ENCODE measurements at places on chromosomes 2 and 18. TPM values are rescaled to one million over a fixed set of nuclear protein-coding genes. Genes with fewer than 3 reads are reported as not detected.
A peak's percentile ranks its signal among the peaks of the same experiment; 100 is the strongest.

The B3GNT7 gene
- total RNA-seq: 1.7 TPM

GRCh38 chr2:181992776-181993175, 7.1 kb downstream of the PPP1R1C start:
- H3K36me3 ChIP-seq: no peaks in the 10 kb centered on the region
- no peak overlapping the region for H3K27ac ChIP-seq
- H3K4me3 ChIP-seq: no peak overlapping the region
- H3K4me1 ChIP-seq: no peaks in the 10 kb centered on the region

DNA sequence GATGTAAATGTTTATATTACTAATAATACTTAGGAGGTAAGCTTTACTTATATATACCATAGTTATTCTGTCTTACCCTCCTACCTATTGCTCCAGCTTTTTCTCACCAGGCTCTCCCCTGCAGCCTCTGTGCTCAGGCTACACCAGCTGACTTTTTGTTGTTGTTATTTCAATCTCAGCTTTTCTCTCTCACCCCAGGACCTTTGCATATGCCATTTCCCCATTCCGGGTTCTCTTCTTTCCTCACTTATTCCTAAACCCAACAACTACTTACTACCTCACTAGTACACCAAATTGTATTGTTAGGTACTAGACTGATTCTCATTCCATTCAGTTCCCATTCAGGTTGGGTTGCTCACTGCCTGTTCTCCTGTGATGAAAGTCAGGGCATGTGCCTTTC, 156.2 kb upstream of the BOD1L2 start:
- no peaks in the 10 kb centered on the region for H3K36me3 ChIP-seq
- H3K4me1 ChIP-seq: no peaks in the 10 kb centered on the region
- no peak overlapping the region for H3K27ac ChIP-seq
- H3K27me3 ChIP-seq: no peaks in the 10 kb centered on the region
- H3K4me3 ChIP-seq: no peak overlapping the region

GRCh38 chr2:127085317-127085681, 21.7 kb downstream of the BIN1 start:
- H3K27me3 ChIP-seq: no peaks in the 10 kb centered on the region
- H3K4me3 ChIP-seq: no peak overlapping the region
- peaks cover 45% of the 10 kb centered on the region for H3K4me1 ChIP-seq
- DNase-seq: no peak
- H3K36me3 ChIP-seq: no peaks in the 10 kb centered on the region
- peak overlapping the region; percentile 90 for H3K27ac ChIP-seq

The ASPRV1 gene
- 4.4 TPM for total RNA-seq

The CD28 gene
- total RNA-seq: 7.4 TPM

GRCh38 chr18:58838165-58838860, 26.4 kb upstream of the ZNF532 start:
- no peaks in the 10 kb centered on the region for H3K4me1 ChIP-seq
- no peak overlapping the region for H3K27ac ChIP-seq
- H3K27me3 ChIP-seq: no peaks in the 10 kb centered on the region
- DNase-seq: no peak
- H3K4me3 ChIP-seq: no peak overlapping the region

DNA sequence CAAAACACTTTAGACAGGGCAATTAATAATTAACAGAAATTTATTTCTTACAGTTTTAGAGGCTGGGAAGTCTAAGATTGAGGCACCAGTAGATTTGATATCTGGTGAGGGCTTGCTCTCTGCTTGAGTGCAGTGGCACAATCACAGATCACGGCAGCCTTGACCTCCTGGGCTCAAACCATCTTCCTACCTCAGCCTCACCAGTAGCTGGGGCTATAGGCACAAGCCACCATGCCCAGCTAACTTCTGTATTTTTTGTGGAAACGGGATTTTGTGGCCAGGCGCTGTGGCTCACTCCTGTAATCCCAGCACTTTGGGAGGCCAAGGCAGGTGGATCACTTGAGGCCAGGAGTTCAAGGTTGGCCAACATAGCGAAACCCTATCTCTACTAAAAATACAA, 29.0 kb upstream of the ACVR1 start:
- H3K27me3 ChIP-seq: no peaks in the 10 kb centered on the region
- no peaks in the 10 kb centered on the region for H3K4me1 ChIP-seq
- no peak overlapping the region for H3K4me3 ChIP-seq
- H3K36me3 ChIP-seq: no peaks in the 10 kb centered on the region
- no peak overlapping the region for H3K27ac ChIP-seq
- no peak for DNase-seq

The UGT1A5 gene
- not detected for total RNA-seq

The KCNIP3 gene
- total RNA-seq: 16.4 TPM

GRCh38 chr2:136126021-136126420, 8.1 kb upstream of the CXCR4 start:
- H3K36me3 ChIP-seq: no peaks in the 10 kb centered on the region
- no peak for DNase-seq
- H3K27ac ChIP-seq: no peak overlapping the region
- H3K4me3 ChIP-seq: no peak overlapping the region
- no peaks in the 10 kb centered on the region for H3K4me1 ChIP-seq

DNA sequence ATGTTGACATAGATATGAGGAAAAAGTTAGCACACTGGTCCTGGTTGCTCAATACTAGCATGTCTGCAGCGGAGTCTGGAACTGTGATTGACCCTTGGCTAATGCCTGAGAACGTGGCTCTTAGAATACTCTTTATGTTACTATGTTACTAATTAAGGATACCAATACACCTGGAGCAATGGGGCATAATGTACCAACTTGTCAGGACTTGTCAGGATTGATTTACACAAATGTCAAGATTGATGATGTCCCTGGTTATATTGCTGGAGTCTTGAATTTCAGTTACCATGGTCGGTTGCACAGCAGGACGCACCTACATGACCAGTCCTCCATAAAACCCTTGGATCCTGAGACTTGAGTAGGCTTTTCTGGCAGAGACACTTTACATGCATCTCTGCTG, 810.9 kb downstream of the CPS1 start:
- no peak overlapping the region for H3K4me3 ChIP-seq
- no peak for DNase-seq
- no peaks in the 10 kb centered on the region for H3K4me1 ChIP-seq

DNA sequence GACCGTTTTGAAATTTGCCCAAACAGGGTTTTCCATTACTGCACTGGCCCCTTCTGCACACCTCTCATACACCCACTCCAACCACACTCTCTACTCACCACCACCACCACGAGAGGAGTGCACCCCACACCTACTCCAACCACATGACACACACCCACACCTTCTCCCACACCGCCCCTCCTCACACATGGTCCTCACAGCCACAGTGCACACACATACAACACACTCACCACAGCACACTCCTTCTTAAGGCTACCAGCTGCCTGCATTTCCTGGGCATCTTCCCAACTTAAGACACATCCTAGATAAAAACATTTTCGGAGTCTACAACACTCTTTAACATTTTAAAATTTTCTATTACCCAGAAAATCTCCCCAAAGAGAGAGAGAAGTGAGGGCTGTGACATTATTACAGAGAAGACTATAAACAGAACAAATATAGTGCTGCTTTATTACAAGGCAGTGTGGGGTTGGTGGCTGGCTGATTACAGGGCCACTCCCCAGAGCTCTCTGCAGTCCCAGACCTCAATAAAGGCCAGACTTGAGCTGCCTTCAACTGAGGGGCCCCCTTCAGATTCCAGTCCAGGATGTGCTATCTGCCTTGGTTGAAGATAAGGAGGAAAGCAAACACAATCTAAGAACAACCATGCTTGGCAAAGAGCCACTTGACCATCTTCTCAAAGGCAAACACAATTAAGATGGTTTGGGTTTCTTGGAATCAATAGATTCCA, 36.1 kb downstream of the NHEJ1 start:
- H3K4me3 ChIP-seq: no peak overlapping the region
- DNase-seq: no peak
- peaks cover 4% of the 10 kb centered on the region for H3K4me1 ChIP-seq
- no peaks in the 10 kb centered on the region for H3K27me3 ChIP-seq

The GPR45 gene
- total RNA-seq: not detected

DNA sequence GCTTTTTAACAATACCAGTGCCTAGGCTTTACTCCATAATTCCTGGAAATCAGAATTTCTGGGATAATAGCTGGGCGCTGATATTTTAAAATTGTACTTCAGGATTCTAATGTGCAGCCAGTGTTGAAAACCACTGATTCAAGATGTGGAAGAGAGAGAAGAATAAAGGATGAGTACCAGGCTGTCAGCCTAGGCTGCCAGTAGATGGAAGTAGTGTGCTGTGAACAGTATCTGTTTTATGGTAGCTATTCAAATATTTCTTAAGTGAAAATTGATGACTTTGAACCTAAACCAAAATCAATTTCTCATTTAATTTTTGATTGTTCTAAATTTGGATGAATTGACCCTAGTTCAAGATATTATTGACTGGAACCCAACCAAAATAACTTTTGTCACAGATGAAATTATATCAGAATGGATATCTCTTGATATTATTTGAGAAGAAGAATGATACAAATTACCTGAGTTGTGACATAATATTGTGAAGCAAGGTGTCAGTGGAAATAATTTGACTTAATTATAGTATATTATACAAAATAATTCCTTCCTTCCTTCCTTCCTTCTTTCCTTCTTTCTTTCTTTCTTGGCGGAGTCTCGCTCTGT, 88.0 kb downstream of the COMMD1 start:
- H3K4me1 ChIP-seq: no peaks in the 10 kb centered on the region
- no peaks in the 10 kb centered on the region for H3K36me3 ChIP-seq
- no peak overlapping the region for H3K27ac ChIP-seq

- H3K27ac ChIP-seq: no peak overlapping the region
- H3K27me3 ChIP-seq: no peaks in the 10 kb centered on the region
- no peaks in the 10 kb centered on the region for H3K4me1 ChIP-seq
- no peaks in the 10 kb centered on the region for H3K36me3 ChIP-seq
These were observed 65.3 kb downstream of the ALK start for GRCh38 chr2:29855924-29856639.

- H3K36me3 ChIP-seq: no peaks in the 10 kb centered on the region
- no peak overlapping the region for H3K27ac ChIP-seq
- no peak overlapping the region for H3K4me3 ChIP-seq
- no peaks in the 10 kb centered on the region for H3K27me3 ChIP-seq
These were observed 224.2 kb downstream of the NUP35 start for GRCh38 chr2:183348492-183348891.

The MARS2 gene
- total RNA-seq: 8.0 TPM

DNA sequence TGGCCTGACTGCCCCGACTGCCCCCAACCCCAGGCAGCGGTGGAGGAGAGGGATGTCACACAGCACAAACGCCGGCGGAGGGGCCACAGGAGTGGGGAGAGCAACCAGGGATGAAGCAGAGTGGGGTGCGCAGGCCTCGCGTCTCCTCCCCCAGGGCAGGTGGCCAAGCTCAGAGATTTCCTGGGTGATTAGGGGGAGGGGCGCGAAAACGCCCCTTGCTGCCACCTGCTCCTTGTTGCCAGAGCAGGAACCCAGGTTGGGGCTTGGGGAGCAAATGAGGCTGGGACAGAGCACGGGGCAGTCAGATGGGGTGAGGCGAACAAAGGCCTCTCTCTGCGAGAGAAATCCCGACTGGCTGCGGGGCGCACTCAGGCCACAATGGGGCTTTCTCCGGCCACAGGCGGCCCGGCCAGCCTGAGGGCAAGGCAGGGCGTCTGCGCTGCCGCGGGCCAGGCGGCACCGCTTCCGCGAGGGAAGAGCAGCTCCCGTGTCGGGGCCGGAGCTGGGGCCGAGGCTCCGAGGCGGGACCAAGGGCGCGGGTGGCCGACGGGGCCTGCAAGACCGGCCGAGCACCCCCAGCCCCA, 11.5 kb downstream of the TEX44 start:
- peaks cover 6% of the 10 kb centered on the region for H3K4me1 ChIP-seq
- peak overlapping the region; percentile 43 for H3K4me3 ChIP-seq
- peak overlapping the region; percentile 99 for H3K27ac ChIP-seq
- peak; percentile 76 for DNase-seq
- no peaks in the 10 kb centered on the region for H3K27me3 ChIP-seq
- no peaks in the 10 kb centered on the region for H3K36me3 ChIP-seq

DNA sequence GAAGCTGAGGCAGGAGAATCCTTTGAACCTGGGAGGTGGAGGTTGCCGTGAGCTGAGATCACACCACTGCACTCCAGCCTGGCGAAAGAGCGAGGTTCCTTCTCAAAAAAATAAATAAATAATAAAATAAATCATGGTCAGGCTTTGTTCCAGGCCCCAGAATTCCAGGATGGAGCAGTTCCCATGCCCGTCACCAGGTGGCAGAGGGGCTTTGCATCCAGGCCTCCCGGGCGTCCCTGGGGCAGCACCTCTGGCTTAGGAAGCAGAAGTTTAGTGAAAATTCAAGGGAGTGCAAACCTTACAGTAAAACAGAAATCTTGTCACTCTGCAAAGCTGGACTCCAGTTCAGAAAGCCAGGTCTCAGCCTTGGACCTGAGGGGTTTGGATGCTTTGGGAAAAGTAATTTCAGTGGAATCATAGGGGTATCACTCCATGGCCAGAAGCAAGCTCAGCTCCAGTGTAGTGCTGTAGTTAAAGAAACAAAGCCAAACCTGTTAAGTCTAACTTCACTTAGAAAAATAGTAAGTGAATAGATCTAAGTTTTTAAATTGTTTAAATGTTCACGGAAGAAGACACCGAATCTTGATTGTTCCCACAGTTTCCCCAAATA, 512.7 kb downstream of the CMPK2 start:
- no peaks in the 10 kb centered on the region for H3K36me3 ChIP-seq
- H3K4me1 ChIP-seq: no peaks in the 10 kb centered on the region
- no peaks in the 10 kb centered on the region for H3K27me3 ChIP-seq
- H3K27ac ChIP-seq: no peak overlapping the region

The UGT1A1 gene
- not detected for total RNA-seq

The MSGN1 gene
- not detected for total RNA-seq

The SH2D6 gene
- total RNA-seq: not detected

GRCh38 chr2:60602388-60602787, 48.9 kb upstream of the BCL11A start:
- H3K4me1 ChIP-seq: no peaks in the 10 kb centered on the region
- H3K36me3 ChIP-seq: no peaks in the 10 kb centered on the region
- H3K27me3 ChIP-seq: no peaks in the 10 kb centered on the region

The REG1B gene
- not detected for total RNA-seq

The TOGARAM2 gene
- total RNA-seq: not detected

The SMAD4 gene
- total RNA-seq: 115 TPM

The EMX1 gene
- total RNA-seq: 0.21 TPM

DNA sequence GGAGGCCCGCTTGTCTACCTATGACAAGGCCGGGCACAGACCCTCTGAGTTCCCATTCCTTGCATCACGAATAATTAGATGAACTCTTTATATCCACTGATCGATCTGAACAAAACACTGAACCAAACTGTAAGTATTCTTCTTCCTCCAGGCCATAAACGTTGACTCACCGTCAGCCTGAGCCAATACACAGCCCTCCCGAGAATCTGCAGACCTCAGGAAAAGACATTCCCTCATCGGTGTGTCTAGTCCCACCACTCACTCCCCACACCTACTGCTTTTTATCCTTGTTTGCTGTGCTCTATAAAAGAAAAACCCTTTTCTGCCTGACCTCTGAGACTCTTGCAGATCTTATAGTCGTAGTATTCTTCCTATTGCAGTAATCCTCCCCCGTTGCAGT, 41.0 kb downstream of the TMEM87B start:
- DNase-seq: no peak
- H3K4me1 ChIP-seq: no peaks in the 10 kb centered on the region
- no peak overlapping the region for H3K4me3 ChIP-seq
- no peaks in the 10 kb centered on the region for H3K27me3 ChIP-seq
- no peak overlapping the region for H3K27ac ChIP-seq
